ENCODE measurements at places on chromosomes 7 and 10.
A peak's percentile ranks its signal among the peaks of the same experiment; 100 is the strongest.

DNA sequence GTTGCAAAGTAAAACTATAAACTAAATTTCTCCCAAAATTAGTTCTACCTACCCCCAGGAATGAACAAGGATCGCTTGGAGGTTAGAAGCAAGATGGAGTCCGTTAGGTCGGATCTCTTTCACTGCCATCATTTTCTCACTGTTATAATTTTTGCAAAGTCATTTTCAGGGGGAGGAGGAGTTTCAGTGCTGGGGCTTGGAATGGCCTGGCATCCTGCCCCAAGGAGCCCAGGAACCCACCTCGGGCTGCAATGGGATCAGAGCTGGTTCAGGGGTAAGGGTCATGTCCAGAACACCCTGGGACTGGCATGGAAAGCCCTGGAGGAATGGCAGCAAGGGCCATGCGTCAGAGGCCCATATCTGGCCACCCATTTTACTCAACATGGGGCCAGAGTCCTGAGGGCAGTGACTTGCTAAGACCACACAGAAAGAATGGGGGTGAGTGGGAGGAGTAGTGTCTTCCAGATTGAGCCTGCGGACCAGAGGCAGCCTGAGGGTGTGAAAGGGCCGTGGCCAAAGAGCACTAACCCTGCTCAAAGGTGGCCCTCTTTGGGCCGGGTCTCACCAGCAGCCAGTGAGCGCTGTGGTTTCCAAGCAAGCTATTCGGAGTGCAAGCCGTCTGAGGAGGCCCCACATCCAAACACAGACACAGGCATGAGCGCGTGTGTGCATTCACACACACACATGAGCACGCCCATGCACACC, 31.8 kb downstream of the GPRIN2 start:
- peak; percentile 68 for DNase-seq

- no peak for DNase-seq
Measured at GRCh38 chr7:2445898-2446555, 30.2 kb downstream of the GRIFIN start.

DNA sequence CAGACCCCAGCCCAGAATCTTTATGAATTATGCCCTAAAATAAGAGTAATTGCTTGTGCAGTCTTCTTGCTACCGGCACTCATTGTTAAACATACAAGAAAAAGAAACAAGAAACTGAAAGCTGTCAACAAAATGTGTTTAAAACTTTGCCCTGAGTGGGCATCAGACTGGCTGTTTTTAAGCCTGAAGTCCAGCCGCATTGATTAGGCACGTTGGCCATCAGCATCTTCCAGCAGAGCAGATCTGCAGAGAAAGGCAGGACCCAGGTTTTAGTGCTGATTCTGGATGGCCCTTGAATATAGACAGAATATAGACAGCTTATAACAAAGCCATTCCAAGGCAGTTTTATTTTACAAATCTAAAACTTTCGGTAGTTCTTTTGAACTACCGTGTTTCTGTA, 102.8 kb downstream of the POLL start:
- DNase-seq, result no peak

- DNase-seq, result no peak
Measured at GRCh38 chr10:64014281-64014680, 493.1 kb downstream of the REEP3 start.

- DNase-seq, result no peak
Measured at GRCh38 chr10:27747096-27747451, 1.5 kb upstream of the MKX start.

- DNase-seq, result no peak
Measured at GRCh38 chr10:3476640-3477448, 304.3 kb upstream of the PITRM1 start.

DNA sequence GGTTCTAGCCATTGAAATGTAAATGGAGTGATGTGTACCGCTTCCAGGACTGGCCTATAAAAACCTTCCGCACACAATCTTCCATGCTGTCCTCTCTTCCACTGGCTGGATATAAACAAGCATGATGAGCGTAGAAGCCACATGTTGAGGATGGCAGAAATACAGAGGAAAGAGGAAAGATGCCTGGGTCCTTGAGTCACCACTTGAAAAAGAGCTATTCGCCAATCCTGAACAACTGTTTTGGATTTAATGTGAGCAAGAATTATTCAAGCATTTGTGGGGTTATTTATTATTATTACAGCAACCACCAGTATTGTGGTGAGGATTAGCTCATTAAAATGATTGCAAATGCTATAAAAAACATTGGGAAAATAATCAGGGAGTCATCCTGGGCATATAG, 45.8 kb upstream of the PLXNA4 start:
- DNase-seq, result no peak

GRCh38 chr10:4635388-4635787, 190.6 kb upstream of the AKR1E2 start:
- DNase-seq, result no peak

DNA sequence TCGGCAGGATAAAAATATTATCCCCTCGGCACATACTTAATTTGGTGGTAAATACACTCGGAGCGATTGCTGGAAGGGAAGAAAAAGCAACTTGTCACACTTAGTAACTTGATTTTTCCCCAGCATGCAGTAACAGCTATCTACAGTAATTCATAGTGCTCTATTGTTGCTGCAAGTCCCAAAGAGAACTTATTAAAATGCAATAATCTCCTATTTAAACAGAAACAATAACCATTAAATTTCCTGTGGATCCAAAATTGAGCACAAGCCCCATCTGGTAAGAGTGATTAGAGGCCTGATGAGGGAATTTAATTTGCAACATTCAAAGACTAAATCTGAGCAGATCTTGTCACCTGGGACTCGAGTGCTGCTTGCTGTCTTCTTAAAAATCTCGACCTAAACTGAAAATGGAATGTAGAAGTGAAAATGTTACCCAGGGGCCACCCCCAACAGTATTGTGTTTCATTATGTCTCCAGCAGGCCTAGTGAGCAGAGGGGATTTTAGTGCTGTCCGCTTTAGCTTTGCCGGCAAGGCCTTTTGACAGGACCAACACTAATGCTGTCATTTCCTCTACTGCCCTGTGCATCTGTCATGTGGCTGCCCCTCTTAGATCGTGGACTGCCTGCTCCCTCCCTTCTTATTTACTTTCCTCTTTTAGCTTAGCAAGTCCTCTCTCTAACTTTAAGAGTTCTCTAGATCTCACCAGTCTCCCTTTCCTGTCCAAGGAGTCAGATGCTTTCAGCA, 639.7 kb downstream of the AUTS2 start:
- DNase-seq, result no peak

GRCh38 chr7:127654404-127655394, 2.7 kb downstream of the SND1 start:
- no peak for DNase-seq

DNA sequence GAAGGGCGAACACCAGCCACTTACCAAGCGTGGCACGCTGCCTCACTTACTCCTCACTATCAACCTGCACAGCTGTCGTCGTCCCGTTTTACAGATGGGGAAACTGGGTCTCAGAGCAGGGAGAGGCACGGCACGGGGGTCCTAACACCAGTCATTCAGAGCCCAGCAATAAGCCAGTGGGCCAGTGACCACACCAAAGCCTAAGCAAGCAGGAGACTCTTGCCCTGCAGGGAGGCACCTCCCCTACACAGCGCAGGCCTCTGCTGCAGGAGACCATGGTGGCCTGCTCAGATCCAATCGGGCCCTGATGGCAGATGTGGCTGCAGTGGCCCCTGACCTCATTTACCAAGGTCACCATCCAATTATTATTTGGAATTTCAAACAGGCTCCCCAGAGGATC, 4.8 kb downstream of the SLIT1 start:
- no peak for DNase-seq

DNA sequence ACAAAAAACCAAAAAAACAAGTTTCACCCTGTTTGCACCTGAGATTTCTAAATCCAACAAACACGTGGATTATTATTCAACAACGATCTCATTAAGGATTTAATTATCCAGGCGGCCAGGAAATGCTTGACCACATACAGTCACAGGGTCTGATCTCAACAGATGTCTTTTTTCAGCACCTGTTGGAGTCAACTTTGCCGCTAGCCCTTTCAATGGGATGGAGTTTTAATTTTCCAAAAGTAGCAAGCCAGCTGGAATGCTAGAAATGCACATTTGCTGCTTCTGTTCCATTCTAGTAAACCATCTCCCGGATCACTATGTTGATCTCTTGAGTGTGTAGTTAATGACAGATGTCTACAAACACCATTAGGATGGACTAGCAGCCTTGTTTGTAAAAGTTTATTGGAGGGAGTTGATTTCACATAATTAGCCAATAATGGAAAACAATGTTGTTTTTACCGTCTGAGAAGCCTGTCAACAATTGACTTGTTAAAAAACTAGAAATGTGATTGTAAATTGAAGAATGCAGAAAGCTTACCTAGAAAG, 64.2 kb upstream of the DKK1 start:
- no peak for DNase-seq

DNA sequence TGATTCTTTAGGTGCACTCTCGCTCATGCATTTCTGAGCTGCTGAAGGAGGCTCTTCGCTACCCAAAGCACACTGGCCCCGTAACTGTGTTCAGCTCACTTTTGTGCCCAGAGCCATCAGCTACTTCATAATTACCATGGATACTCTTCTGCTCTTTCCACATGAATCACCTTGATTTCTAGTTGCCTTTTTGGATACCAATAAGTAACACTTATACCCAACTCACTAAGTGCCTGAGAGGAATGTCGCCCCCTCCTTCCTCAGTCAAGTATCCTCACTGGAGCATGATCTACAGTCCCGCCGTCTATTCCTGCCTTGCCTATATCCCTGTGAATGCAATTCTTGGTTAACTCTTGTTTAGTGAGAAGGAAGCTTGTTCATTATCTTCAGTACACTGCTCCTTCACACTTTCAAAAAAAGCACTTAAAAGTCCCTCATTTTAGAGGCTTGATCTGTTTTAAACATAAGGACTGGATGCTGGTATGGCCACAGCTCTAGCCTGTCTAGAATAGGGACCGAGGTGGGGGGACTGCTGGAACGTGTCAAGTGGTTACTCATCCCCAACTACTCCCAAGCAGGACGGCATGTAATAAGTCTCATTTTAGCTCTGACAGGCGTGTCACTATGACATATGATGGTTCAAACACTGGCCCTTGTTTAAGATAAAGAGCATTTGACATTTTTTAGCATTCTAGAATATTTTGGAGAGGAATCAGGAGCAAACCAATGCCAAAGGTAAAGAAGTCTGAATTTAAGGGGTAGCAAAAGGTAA, 23.7 kb downstream of the SVIL start:
- peak; percentile 25 for DNase-seq

DNA sequence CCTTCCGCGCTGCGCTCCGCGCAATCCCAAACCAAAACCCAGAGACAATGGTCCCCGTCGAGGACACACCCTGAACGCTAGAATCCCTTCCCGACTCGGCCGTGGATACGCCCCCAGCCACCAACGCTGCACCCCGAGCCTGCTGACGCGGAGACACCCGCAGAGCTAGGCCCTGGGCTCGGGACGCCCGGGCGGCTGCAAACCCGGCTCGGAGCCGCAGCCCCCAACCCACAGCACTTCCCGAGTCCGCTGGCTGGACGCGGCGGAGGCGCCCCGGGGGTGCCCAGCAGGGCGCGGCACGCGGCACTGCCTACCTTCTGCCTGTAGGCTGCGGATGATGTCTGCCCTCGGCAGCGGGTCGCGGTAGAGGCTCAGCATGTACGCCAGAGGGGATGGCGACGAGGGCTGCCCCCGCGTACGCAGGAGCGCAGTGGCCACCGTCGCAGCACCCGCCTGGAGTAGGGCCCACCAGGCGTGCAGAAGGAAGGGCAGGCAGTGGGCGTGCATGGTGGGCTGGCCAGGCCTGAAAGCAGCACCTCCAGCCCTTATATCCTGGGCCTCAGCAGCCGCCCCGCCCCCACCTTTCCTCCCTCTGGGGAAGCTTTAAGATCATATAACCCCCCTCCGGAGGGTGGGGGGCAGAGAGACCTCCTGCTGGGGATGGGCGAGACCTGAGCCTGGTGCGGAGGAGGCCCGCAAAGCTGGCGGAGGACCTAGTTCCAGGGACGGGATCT, at the start of gene NODAL:
NODAL (minus strand) TSS at position 521 of the 734 bp plus-strand sequence; CDS start at position 507, 14 bp downstream.
- DNase-seq, result no peak

GRCh38 chr10:30437031-30437841, 3.3 kb downstream of the MAP3K8 start:
- peak; percentile 66 for DNase-seq

DNA sequence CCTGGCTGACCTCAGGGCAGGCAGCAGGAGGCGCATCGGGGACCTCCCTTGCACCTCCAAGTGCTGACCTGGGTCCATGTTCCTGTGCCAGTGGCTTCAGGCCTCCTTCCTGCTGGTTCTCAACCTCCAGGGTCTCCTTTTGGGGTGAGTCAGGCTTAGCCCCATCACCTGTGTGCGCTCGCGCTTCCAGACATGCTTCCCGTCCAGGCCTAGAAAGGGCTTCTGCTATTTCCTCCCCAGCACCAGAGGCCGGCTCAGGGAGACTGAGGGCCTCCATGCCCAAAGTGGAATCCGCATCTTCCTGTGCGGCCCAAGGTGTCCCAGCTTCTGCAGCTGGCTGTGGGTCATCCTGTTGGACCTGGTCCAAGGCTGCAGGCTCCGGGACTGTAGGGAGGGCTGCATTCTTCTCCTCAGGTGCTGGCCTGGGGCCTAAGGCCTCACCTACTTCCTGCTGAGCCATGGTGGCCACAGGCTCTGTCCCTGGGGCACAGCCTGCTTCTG, 5.9 kb downstream of the NACAD start:
- no peak for DNase-seq

DNA sequence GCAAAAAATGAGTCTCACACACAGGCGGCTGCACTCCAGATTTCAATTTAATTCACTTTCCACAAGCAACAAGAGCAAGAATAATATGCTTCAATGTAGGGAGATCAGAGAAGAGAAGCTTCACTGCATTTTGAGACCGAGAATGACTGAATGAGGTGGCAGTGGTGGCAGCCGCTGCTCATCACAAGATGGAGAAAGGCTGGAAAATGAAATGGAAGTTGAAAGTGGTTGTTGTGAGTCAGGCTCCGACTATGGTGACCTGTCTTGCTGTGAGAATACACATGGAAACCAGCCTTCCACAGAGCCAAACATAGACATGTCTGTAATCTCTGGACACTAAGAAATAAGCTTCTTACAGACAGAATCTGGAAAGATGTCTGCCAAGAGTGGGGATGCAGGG, 499.6 kb upstream of the LRRN3 start:
- DNase-seq, result no peak

DNA sequence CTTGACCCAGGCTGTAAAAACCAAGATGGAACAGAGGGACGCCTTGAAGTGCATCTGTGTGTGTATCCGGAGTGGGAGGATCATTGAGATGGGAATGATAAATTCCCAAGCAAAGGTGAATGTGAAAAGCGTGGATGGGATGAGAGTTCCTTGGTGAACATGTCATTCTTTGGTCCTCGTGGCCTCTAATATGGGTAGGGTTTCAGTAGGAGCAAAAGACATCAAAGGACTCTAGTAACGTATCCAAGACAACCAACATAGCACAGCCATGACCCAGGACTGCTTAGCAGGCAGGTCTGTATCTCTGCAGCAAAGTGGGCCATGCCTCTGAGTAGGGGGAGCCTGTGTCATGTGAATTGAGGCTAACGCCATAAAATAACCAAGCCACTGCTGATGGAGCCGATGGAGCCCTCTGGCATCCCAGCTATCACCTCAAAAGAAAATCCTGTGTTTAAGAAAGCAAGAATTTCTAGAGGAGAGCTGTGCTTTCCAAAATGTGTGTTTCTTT, 98.6 kb downstream of the CCDC3 start:
- DNase-seq, result no peak
